Amniotic epithelial cell (primary cell): ENCODE measurements at places on chromosomes 7 and 10.
A peak's percentile ranks its signal among the peaks of the same experiment; 100 is the strongest.

DNA sequence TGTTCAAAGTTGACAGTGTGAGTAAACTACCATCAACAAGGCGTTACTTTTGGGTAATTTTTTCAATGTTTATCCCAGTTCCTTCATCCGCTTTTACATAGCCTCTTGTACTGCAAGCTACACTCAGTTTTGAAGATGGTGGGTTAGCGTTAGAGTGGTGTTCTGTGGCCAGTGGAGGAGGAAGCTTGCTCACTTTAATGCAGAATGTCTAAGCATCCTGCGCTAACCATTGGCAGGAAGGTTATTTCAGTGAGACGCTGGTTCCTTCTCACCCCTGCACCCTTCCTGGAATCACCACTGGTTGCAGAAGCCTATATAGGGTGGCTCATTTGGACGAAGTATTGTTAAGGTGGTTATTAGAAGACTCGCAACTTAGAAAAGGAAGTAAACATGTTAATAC, 159.1 kb downstream of the CELF2 start:
- DNase-seq: no peak

- no peak for DNase-seq
Observed at GRCh38 chr7:132030086-132030568, 473.7 kb upstream of the PODXL start.

DNA sequence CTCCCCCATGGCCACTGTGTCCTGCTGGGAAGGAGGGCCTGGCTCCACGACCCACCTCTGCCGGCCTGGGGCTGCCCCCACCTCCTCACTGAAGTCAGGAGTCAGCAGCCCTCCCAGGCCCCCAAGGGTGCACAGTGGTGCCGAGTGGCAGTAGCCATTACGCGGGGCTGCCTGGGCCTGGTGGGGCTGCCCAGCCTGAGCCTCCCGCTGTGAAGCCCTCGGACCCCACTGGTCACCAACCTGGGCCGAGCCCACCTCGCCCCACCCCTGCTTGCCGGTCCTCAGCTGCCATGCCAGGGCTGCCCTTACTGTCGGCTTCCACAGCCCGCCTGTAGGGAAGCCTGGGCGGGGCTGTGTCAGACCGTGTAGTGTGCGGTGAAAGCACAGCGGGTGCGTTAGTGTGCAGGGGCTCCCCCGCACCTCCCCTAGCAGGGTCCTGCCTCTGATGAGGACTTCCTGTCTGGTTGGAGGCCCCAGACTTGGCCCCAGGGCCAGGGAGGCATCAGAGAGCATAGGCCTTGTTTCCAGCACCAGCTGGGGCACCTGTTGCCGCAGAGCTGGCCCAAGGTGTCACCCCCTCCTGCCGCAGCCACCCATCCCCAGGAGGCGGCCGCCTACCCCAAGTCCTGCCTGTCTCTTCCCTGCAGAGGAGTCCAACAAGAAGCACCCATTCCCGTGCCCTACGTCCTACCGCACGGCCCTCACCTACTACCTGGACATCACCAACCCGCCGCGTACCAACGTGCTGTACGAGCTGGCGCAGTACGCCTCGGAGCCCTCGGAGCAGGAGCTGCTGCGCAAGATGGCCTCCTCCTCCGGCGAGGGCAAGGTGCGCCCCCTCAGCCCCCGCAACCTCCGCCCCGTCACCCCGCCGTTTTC, 10.0 kb downstream of the TMEM120A start:
- no peak for DNase-seq

GRCh38 chr10:76205361-76205760, 773.9 kb downstream of the LRMDA start:
- peak; percentile 72 for DNase-seq

DNA sequence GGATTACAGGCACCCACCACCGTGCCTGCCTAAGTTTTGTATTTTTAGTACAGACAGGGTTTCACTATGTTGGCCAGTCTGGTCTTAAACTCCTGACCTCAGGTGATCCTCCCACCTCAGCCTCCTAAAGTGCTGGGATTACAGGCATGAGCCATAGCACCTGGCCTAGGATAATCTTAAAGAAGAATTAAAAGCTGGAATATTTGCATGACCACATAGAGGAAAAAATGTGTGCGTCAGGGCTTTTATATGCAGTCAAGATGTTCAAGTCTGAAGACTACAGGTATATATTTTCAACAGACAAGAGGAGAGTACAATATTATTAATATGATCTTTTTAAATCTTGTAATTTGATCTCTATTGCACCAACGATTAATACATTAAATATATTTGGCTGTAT, 39.5 kb downstream of the GNG11 start:
- no peak for DNase-seq

DNA sequence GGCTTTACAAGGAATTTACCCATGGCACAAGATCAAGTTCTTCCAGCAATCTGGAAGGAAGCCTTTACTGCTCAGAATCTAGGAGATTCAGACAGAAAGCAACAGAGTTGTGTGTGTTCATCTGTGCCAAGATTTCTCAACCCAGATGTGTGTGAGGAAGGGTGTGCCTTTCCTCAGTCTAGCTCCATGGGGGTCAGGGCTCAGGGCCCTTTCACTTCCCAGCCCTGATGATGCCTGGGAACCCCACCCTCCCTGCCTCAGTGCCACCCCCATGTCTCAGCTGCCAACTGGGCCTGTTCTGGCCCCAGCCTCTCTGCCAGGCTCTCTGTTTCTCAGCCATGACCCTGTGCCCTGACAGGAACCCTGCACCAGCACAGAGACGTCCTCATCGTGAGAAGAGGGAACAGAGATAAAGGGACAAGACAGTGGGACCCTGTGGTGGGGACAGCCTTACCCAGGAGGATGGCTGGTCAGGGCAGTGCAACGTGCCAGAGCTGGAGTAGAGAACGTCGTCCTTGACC, 102.0 kb downstream of the VIPR2 start:
- DNase-seq: no peak

GRCh38 chr7:30901856-30902255, 9.8 kb upstream of the AQP1 start:
- DNase-seq: no peak
